ENCODE measurements at places on chromosomes 1 and 21. TPM values are rescaled to one million over a fixed set of nuclear protein-coding genes. Genes with fewer than 3 reads are reported as not detected.

The THBS3 gene
- 21.4 TPM for total RNA-seq

DNA sequence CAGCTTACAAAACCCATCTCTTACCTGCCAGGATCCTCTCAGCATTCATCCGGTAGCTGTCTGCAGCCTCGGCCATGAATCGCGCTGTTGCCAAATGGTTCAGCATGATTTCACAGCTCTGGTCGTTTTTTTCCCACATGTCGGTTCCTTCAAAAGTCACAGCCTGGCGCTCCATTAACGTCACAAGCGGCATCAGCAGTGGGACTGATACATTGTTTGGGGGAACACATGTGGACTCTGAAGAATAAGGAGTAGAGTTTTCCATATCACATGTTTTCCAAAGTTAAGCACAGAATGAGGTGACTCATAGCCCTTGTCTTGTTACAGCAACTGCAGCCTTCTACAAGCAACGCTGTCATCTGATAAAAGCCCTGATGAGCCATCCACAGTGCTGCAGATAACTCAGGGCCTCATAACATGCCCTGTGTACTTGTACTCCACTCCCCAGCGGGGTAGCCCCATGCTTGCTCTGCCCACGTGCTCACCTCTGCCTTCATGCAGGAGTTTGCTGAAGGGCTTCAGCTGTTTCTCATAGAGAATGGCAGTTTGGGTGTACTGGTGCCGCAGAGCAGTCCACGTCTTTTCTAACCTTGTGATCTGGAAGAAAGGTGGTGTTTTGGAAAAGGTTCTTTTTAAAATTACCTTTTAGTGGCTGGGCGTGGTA is 114.2 kb downstream of the BCAR3 start:
- no peaks in the 10 kb centered on the region for H3K27me3 ChIP-seq
- no peaks in the 10 kb centered on the region for H3K4me1 ChIP-seq
- peak overlapping the region; percentile 50 for H3K27ac ChIP-seq
- no peak overlapping the region for H3K4me3 ChIP-seq

The B3GALT2 gene
- total RNA-seq: 0.84 TPM

DNA sequence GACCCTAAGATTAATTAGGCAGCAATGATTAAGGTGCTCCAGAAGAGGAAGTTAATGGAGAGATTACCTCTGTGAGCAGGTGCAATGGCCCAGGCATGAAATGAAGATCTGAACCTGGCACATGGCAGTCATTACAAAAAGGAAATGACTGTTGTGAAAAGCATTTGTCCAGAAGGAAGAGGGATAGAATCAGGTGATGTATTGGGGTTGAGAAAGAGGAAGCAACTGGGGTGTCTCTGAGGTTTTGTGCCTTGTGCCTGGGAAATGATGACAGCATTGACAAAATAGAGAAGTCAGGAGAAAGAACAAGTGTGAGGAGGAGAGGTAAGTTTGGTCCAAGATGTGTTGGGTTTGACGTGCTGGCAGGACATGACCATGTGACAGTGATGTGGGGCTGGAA is 5.6 kb downstream of the CRCT1 start:
- H3K27ac ChIP-seq: no peak overlapping the region
- no peak overlapping the region for H3K4me3 ChIP-seq
- H3K27me3 ChIP-seq: no peaks in the 10 kb centered on the region
- H3K36me3 ChIP-seq: no peaks in the 10 kb centered on the region
- DNase-seq: no peak

- H3K36me3 ChIP-seq: no peaks in the 10 kb centered on the region
- no peaks in the 10 kb centered on the region for H3K4me1 ChIP-seq
- no peaks in the 10 kb centered on the region for H3K27me3 ChIP-seq
- DNase-seq: no peak
Measured at GRCh38 chr1:229986737-229987337, 80.2 kb upstream of the GALNT2 start.

The CR2 gene
- not detected for total RNA-seq

The MARK1 gene
- total RNA-seq: 14.6 TPM

- no peak overlapping the region for H3K27ac ChIP-seq
- no peak for DNase-seq
- H3K27me3 ChIP-seq: peaks cover 10% of the 10 kb centered on the region
- peaks cover 26% of the 10 kb centered on the region for H3K4me1 ChIP-seq
- H3K36me3 ChIP-seq: no peaks in the 10 kb centered on the region
Measured at GRCh38 chr1:205032508-205032907, 10.5 kb upstream of the CNTN2 start.

The PLEKHN1 gene
- total RNA-seq: not detected

The SESN2 gene
- 20.6 TPM for total RNA-seq

- H3K4me3 ChIP-seq: no peak overlapping the region
- no peak overlapping the region for H3K27ac ChIP-seq
- no peaks in the 10 kb centered on the region for H3K4me1 ChIP-seq
Measured at GRCh38 chr1:175701590-175701989, 41.8 kb downstream of the TNR start.

DNA sequence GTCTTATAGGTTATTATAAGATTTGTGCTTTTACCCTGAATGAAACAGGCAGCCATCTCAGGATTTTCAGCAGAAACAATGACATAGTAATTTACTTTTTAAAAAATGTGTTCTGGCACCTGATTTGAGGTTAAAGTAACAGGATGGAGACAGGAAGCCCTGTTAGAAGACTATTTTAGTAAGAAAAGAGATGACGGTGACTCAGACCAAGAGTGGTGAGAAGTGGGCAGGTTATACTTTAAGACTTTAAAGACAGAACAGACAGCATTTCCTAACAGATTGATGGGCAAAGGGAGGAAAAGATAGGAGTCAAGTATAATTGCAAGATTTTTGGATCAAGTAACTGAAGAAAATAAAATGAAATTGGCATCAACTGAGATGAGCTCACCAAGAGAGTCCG is 436.8 kb upstream of the NR5A2 start:
- H3K36me3 ChIP-seq: no peaks in the 10 kb centered on the region
- DNase-seq: no peak
- no peak overlapping the region for H3K27ac ChIP-seq
- no peaks in the 10 kb centered on the region for H3K4me1 ChIP-seq

GRCh38 chr21:37071561-37072273 is 1.2 kb downstream of the PIGP start:
- peak overlapping the region; percentile 94 for H3K27ac ChIP-seq
- peaks cover 8% of the 10 kb centered on the region for H3K36me3 ChIP-seq
- peaks cover 44% of the 10 kb centered on the region for H3K4me1 ChIP-seq
- DNase-seq: no peak

- no peak overlapping the region for H3K4me3 ChIP-seq
- H3K36me3 ChIP-seq: no peaks in the 10 kb centered on the region
- H3K4me1 ChIP-seq: peaks cover 20% of the 10 kb centered on the region
- no peak overlapping the region for H3K27ac ChIP-seq
- no peak for DNase-seq
- H3K27me3 ChIP-seq: no peaks in the 10 kb centered on the region
Measured at GRCh38 chr1:41895552-41895951, 23.2 kb downstream of the HIVEP3 start.

DNA sequence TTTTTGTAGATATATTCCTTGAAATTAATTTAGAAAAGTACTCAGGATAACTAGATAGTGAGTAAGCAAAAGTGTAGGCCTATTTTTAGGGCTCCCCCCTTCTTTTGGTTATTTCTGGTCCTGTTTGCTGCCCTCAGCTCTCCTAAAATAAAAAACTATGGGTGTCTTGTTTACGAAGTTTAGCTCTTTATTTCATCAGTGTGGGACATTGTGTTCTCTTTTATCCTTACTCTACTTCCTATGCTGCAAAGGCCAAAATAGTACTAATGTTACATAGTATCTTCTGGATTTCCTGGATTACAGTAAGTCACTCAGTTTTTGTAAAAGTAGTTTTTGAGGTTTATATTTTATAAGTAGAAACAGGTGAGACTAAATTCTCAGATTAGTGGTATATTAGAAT is 15.4 kb downstream of the CEP350 start:
- no peak overlapping the region for H3K27ac ChIP-seq
- peaks cover 4% of the 10 kb centered on the region for H3K36me3 ChIP-seq
- peaks cover 29% of the 10 kb centered on the region for H3K4me1 ChIP-seq
- no peak for DNase-seq
- no peaks in the 10 kb centered on the region for H3K27me3 ChIP-seq

DNA sequence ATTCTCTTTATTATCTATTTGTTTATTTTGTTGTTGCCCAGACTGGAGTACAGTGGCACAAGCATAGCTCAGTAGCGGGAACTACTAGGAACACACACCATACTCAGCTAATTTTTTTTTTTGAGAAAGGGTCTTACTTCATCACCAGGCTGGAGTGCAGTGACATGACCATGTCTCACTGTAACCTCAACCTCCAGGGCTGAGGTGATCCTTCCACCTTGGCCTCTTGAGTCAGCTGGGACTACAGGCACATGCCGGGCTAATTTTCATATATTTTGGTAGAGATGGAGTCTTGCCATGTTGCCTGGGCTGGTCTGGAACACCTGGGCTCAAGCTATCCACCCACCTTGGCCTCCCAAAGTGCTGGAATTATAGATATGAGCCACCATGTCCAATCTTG is 5.3 kb upstream of the TXNIP start:
- H3K4me1 ChIP-seq: peaks cover 16% of the 10 kb centered on the region
- no peaks in the 10 kb centered on the region for H3K36me3 ChIP-seq
- H3K4me3 ChIP-seq: no peak overlapping the region
- no peak for DNase-seq

GRCh38 chr21:27590271-27590670 is 623.4 kb upstream of the ADAMTS5 start:
- H3K27ac ChIP-seq: no peak overlapping the region
- H3K27me3 ChIP-seq: no peaks in the 10 kb centered on the region
- no peaks in the 10 kb centered on the region for H3K4me1 ChIP-seq
- no peak overlapping the region for H3K4me3 ChIP-seq

Data from neural crest cell (in vitro differentiated cells).